ENCODE measurements at places on chromosomes 6 and 20.

DNA sequence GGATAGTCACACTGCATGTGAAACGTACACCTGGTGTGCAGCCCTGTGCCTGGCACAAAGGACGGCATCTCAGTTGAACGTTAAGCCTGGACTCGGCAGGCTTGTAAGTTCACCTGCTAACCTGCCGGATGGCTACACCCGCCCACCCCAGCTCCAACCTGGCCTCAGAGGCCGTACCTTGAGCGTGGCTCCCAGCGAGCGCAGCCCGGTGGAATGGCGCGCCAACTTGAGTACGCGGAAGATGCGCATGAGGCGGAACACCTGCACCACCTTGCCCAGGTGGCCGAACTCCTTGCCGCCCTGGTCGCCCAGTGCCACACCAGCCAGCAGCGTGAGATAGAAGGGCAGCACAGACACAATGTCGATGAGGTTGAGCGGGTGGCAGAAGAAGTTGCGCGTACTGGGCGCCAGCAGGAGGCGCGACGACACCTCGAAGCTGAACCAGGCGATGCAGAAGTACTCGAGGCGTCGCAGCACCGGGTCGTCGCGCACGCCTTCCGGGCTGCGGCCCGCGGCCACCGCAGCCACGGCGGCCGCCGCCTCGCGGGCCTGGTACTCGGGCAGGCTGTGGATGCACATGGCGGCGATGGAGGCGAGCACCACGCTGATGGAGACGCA is 3.3 kb downstream of the KCNS1 start:
- no peak for DNase-seq

DNA sequence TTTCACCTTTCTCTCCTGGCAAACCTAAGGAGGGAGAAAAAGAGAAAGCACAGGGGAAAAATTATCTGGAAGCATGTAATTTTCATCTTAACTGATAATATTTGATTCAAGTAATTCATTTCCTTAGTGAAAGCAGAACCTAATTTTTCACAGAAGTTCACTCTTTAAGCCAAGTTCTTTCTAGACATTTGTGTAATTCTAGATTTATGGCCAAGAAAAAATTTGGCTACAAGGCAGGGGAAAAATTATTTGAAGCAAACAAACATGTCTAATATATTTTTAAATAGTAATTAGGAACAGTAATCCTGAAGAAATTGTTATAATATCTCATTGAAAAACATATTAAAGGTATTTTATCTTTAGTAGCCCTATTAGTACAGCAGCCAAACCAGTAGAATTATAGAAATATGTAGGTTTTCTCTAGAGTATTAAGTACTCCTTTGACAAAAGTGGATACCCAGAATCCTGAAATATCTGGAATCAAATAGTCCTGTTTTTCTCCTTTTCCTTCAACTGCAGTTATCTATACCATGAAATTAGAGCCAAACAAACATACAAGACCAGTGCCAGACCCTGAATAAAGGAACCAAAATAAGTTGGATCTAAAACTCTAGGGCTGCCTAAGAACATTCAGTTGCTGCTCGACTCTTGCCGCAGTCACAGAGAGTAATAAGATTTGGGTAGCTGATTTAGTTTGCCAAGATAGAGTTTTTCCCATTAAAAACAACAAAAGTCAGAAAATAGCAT is 116.5 kb downstream of the COL12A1 start:
- DNase-seq = no peak

- no peak for DNase-seq
Observed at GRCh38 chr6:130585587-130585986, 219.8 kb downstream of the TMEM200A start.

DNA sequence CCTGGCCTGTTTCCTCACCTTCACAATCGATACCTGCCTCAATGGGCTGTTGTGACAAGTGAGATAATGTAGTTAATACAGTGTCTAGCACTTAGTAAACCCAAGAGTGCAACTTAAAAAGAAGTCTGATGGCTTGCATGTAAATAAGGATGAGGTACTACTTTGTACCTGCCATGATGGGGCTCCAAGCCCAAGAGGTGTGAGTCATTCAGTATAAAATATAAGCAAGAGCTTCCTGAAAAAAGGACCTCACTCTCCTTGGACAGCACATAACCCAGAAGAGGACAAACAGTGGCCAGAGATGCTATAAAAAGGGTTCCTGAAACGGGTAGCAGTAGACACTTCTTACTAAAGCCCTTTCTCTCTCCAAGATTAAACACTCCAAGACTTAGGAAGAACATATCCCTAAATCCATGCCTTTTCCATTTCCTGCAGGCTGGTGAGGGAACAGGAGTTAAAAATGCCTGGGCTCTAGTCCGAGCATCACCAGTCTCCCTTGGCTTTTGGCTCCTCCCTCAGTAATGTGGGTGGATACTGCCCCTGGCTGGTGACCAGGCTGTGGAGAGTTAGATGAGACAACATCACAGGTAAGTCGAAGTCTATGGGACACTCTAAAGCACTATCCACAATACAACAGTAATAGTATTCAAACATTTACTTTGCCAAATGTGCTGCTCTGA is 4.3 kb downstream of the UBE2V1 start:
- DNase-seq = no peak

GRCh38 chr6:36913082-36913481 is 27.3 kb downstream of the C6orf89 start:
- no peak for DNase-seq

DNA sequence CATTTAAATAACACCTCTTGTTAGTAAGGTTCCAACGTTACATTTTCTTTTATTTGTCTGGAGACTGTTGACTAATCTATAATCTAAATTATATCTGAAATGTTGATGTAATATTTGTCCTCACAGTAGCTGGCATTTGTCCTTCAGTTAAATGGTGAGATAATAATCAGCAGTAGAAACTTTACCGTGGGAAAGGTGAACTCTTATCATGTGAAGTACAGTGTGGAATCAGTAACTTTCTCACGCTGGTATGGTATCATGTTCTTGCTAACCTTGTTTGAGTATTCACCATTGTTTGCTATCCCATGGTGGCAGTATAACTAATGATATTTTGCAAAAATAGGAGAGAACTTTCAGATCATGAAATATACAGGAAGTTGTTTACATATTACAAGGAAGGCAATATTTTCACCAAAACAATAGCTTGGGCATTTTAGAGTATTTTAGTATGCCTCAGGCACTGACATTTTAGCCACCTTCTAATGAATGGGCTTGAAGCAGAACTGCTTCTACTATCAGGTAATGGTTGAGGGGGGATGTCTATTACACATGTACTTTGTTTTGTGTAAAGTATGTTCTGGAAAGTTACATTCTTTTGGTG is 4.8 kb downstream of the GMNN start:
- DNase-seq = no peak

DNA sequence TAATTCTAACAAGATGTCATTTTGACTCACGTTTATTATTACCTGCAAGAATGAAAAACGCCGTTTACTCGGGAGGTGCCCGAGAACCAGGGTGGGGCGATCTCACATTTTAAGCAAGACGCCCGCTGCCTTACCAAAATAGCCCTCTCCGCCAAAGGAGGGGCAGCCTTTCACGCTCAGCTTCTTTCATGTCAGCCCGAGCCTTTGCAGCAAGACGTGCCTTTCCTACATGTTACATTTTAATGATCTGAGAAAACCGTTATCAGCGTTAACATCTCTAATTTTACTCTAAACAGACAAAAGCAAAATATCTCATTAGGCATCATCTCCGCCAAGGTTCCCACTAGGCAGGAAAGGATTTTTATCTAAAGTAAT is 2.0 kb downstream of the BACH2 start:
- no peak for DNase-seq

DNA sequence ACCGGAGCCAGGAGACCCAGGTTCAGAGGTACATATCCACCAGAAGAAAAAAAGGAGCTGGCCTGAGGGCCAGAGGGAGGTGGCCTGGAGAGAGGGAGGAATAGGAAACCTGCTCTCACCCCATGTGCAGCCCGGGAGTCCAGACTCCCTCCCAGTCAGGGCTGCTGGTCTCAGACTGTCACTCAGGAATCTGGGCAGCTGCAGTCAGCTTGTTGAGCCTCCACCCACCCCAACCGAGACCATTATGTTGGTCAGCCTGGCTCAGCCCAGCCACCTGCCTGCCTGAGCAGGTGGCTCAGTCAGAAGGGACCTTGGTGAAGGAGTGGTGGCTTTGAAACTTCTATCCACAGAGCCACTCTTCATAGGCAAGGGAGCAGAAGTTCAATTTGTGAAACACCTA is 53.3 kb upstream of the EPB41L1 start:
- DNase-seq = no peak

DNA sequence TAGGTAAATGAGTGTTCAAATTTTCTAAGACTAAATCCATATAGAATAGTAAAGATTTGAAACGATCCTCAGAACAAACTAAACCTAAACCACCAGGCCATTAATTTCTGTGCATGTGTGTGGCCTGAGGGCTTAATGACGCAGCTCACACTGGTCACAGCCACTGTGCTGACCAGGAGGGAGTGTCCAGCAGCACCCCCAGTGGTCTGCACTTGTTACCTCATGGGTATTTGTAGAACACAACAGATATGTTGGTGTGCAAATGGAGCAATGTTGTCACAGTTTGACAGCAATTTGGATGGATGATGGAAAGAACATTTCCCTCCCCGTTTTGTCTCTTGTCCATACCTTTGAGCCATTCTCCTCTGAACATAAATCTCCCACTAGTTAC is 122.4 kb upstream of the EXOC2 start:
- DNase-seq = no peak

DNA sequence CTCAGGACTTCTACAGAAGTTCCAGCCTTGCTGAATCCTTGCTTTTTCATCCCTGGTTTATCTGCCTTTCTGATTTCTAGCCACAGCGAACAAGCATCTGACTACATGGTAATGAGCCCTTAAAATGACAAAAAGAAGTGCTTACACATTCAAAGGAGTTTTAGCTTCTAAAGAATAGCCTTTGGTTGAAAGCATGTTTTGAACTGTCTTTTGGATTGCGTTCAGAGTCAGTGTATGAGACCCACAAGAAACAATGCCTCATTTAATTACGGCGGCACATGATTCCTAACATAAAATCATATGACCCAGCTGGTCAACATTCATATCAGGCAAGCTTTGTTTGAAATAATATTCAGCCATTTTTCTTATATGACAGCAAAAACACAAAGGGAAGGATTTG is 784.2 kb downstream of the KIF16B start:
- no peak for DNase-seq

DNA sequence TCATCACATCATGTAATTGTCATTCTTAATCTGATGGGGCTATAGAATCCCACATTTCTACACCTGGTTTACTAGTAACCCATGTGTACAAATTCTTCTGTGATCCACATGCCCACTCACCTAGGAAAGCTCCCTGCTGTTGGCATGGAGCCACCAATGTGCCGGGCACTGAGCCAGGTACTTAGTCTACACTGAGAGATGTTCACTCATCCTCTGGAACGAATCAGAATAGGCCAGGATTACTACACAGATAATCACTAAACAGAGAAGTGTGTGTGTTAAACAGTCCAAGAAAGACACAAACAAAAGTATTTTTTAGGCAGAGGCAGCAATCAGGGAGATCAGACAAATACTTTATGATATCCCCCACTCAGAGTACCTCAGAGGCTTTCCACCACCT is 193.2 kb upstream of the VGLL2 start:
- DNase-seq = no peak

GRCh38 chr20:35014537-35014936 is 58.9 kb downstream of the MYH7B start:
- DNase-seq = no peak

DNA sequence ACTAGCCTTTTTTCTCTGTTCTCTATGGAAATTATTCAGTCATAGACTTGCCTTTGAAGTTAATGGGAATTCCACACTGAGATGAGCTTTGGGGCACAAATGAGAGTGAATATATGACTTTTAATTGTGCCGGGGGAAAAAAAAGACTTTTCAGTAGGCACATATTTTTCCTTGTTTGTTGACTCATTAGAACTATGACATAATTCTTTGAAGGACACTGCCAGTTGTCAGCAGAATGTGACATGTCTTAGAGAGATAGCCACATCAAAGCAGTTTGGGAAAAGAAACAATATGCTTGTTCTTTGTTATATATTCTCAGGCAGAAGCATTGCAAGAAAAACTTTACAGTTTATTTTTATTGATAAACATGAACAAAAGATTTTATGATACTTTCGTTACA is 138.3 kb downstream of the COL9A1 start:
- DNase-seq = no peak

GRCh38 chr6:156283091-156283490 is 494.1 kb upstream of the ARID1B start:
- DNase-seq = no peak

- DNase-seq = no peak
Observed at GRCh38 chr20:32251470-32251869, 26.0 kb upstream of the KIF3B start.

DNA sequence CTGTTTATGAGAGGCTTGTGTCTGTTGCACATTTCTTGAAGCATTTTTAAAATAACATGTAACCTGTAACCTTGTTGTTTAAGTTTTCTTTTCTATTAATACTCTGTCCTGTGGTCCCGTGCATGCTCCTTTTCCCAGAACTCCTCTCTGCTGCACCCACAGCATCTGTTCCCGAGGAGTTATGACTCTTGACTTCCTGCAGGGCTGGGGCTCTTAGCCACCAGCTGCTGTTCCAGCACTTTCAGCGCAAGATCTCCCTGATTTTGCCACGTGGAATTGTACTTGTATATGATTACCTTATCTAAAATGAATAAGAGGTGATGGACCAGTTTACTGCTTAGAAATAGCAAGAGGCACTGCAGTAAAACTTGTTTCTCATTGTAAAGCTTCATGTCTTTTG is 150.6 kb downstream of the QKI start:
- DNase-seq = no peak

- no peak for DNase-seq
Observed at GRCh38 chr6:122285292-122285913, 114.0 kb upstream of the HSF2 start.

DNA sequence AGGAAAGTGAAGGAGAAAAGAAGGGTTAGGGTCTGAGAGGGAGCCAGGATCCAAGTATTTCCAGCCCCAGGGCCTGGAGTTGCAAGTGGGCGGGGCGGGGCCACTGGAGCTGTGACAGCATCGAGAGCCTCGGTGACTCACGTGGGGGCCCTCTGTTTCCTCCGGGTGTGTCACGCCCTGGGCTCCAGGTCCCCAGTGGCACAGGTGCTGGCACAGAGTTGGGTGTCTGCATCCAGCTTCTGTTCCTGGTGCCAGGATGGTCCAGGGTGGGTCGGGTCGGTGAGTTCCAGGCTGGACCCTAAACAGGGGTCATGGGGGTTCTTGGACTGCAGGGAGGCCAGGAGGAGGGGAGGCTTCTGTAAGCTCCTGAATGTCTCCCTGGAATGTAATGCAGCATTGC is 16.7 kb downstream of the RAET1L start:
- DNase-seq = peak; percentile 47

DNA sequence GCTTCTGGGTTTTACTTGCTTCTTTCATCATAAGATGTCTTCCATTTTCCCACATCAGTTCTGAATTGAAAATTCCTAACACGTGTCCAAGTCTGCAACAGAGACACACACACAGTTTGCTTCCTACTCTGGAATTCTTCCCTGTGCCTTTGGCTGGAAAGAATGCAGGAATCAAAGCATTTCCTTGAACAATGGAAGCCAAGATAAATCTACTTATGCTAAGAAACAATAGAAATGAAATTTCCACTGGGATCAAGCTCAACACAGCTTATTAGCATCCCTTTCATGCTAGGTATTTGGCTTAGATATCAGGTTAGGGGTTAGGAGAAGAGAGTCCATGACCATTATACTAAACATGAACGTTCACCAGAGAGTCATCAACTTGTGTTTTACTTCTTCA is 101.1 kb upstream of the SCAF8 start:
- no peak for DNase-seq

GRCh38 chr20:13401596-13401995 is 180.5 kb downstream of the ISM1 start:
- DNase-seq = no peak

GRCh38 chr6:125953502-125953875 is 3.1 kb upstream of the HINT3 start:
- no peak for DNase-seq
